ENCODE measurements at places on chromosomes 7 and 10.

DNA sequence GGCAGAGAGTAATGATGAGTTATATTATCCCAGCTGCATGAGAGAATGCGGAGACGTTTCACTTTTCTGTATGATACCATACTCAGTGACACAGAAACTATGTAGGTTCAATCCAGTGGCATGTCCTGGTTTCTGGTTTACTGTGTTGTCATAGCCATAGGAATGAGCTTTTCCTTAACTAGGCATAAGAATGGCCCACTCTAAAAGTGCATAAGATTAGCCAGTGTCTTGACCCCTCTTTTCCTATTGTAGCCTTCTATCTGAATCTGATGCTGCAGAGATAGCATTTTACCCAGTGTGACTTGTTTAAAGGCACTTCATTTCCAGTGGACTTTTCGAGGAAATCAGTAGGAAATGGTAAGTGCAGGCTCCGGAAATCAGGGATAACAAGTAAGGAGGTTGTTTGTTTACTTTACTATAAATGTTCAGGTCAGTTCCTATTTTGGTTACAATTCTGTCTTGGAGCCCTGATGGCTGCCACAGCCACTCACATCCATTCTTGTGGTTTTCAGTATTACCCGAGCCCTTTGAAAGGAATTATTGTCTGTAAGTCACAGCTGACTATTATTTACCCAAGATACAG, 70.5 kb downstream of the SEMA3A start:
- peak; percentile 40 for DNase-seq

DNA sequence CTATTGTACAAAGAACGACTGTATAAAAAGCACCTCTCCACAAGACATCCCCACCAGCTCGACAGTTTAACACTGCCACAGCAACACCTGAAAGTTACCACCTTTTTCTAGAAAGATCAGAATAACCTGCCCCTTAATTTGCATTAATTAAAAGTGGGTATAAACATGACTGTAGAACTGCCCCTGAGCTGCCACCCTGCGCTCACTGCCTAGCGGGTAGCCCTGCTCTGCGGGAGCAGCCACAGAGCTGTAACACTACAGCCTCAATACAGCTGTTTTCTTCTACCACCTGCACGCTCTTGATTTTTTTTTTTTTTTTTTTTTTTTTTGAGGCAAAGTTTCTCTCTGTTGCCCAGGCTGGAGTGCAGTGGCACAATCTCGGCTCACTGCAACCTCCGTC, 140.9 kb downstream of the PARD3 start:
- no peak for DNase-seq

- no peak for DNase-seq
Observed at GRCh38 chr7:72298912-72299311, 113.2 kb downstream of the CALN1 start.

- DNase-seq: no peak
Observed at GRCh38 chr7:133355325-133355708, 102.4 kb downstream of the EXOC4 start.

DNA sequence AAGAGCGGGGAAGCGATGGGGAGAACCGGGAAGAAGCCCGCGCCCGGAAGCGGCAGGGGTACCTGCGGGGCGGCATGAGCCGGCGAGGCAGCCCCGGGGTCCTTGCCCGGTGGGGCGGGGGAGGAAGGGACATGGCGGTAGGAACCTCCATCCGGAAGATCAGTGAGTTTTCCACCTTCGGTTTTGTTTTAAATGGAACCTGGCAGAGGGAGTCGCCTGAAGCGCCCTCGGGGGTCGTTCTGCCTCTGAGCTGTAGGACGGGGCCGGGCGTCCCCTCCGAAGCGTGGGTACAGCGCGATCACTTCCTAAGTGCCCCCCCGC, 471 bp downstream of the PFKP start:
- DNase-seq: no peak
